ENCODE measurements at places on chromosomes 5 and 9.

- H3K27me3 ChIP-seq = peaks cover 32% of the 10 kb centered on the region
- DNase-seq = no peak
- no peaks in the 10 kb centered on the region for H3K36me3 ChIP-seq
- H3K27ac ChIP-seq = no peak overlapping the region
- H3K4me3 ChIP-seq = no peak overlapping the region
Measured at GRCh38 chr5:3201121-3201520, 394.5 kb upstream of the IRX1 start.

DNA sequence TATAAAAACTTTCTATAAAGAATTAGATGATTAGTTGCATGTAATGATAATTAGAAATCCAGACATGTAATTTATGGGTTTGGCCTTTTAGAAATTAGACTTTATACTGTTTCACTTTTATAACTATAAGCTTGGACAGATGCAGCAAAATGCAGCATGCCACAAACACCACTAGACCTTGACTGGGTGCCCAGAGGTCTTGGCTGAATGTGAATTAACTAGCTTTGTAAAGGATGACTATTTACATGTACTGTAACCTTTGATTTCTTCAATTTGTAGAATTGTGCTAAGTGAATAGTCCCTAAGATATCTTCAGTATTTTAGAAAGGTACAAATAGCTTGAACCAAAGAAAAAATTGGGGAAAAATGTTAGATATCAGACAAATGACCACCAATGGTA lies 2168.1 kb downstream of the MAT2B start:
- H3K27ac ChIP-seq = no peak overlapping the region
- H3K36me3 ChIP-seq = no peaks in the 10 kb centered on the region
- no peaks in the 10 kb centered on the region for H3K4me1 ChIP-seq
- no peak overlapping the region for H3K4me3 ChIP-seq
- no peaks in the 10 kb centered on the region for H3K27me3 ChIP-seq
- peak; percentile 1 for DNase-seq

- no peaks in the 10 kb centered on the region for H3K36me3 ChIP-seq
- peak overlapping the region; percentile 79 for H3K4me3 ChIP-seq
- no peaks in the 10 kb centered on the region for H3K27me3 ChIP-seq
- H3K27ac ChIP-seq = peak overlapping the region; percentile 46
Measured at GRCh38 chr9:123929177-123929869, 603 bp downstream of the DENND1A start.

DNA sequence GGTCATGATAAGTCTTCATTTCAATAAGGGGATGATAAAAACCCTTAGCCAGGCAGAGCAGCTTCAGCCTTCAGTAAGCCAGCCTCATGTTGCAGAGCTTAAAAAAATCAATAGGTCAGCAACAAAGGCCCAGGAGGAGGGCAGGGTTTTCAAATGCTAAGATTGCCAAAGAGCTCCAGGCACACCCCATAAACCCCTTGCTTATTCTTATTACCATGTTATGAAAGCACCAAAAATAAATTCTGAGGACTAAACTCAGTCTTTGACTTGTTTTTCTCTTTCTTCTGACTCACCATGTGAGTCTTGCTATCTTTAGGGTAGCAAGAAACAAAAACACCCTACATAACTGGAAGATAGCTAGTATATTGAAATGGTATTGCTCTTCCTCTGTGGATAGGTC lies 317.1 kb downstream of the KCTD16 start:
- no peaks in the 10 kb centered on the region for H3K4me1 ChIP-seq
- DNase-seq = no peak
- no peak overlapping the region for H3K27ac ChIP-seq
- no peaks in the 10 kb centered on the region for H3K36me3 ChIP-seq

- H3K27ac ChIP-seq = no peak overlapping the region
- DNase-seq = no peak
- H3K36me3 ChIP-seq = peaks cover 8% of the 10 kb centered on the region
- no peaks in the 10 kb centered on the region for H3K27me3 ChIP-seq
- no peak overlapping the region for H3K4me3 ChIP-seq
Measured at GRCh38 chr9:134816264-134816663, 64.3 kb upstream of the FCN2 start.

DNA sequence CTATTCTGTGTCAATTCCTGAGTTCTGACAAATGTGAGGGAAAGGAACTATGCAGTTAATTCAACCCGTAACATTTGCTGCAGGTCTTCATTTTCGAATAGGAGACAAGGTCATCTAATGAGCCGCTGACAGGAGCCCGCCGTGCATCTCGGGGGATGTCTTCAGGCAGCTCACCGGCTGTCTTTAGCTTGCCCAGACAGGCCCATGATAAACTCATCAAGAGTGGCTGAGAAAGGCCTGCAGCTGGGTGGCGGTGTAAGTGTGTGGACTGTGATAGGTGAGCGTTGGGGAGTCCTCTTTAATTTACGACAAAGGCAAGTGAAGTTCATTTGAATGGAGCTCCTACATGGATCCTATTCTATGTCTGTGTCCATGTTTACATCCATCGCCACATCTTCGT lies 190.5 kb downstream of the ADCY2 start:
- H3K4me3 ChIP-seq = no peak overlapping the region
- no peaks in the 10 kb centered on the region for H3K36me3 ChIP-seq
- no peak for DNase-seq
- H3K27ac ChIP-seq = no peak overlapping the region

DNA sequence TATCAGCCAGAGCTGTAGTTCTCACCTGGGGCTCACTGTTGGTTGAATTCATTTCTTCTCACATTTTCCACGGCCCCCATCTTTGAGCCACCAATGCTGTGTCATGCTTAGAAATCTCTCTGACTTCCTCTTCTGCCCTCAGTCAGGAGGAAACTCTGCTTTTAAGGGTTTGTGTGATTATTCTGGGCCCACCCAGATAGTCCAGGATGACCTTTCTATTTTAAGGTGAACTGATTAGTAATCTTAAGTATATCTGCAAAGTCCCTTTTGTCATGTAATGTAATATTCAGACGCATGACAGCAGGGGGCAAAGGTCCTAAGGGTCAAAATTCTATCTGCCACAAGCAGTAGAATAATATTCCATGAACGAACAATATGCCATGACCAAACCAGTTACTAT lies 88.4 kb downstream of the AK8 start:
- H3K4me1 ChIP-seq = no peaks in the 10 kb centered on the region
- H3K36me3 ChIP-seq = no peaks in the 10 kb centered on the region
- no peak for DNase-seq

GRCh38 chr5:131749723-131750470 lies 46.9 kb downstream of the FNIP1 start:
- H3K36me3 ChIP-seq = no peaks in the 10 kb centered on the region
- no peaks in the 10 kb centered on the region for H3K27me3 ChIP-seq
- H3K27ac ChIP-seq = no peak overlapping the region
- no peak overlapping the region for H3K4me3 ChIP-seq
- DNase-seq = no peak

DNA sequence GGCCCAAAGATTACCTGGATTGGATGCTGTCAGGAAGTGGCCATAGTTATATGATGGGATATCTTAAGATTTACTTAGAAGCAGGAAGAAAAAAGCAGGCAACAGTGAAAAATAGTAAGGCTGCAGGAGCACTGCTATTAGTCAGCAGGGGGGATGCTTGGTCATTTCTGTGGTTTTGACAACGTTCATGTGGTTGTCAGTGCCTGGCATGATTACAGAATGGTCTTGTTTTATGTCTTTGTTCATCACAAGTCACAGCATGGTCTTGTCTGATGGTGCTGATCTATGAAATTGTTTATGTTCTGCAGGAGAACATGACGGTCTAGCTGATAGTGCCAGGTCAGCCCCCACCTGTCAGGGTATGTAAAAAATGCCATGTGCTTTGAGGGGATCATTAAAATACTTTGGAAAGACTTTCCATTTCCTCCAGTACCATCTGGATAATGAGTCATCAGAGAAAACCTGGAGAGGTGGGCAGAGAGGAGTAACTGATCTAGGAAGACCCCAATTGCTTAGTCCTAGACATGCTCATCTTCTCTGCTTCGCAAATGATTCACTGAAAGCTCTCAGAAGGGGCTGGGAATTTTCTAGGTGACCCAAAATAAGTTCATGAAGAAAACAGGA lies 48.5 kb downstream of the PLGRKT start:
- no peaks in the 10 kb centered on the region for H3K36me3 ChIP-seq
- no peaks in the 10 kb centered on the region for H3K4me1 ChIP-seq
- no peaks in the 10 kb centered on the region for H3K27me3 ChIP-seq
- DNase-seq = no peak

DNA sequence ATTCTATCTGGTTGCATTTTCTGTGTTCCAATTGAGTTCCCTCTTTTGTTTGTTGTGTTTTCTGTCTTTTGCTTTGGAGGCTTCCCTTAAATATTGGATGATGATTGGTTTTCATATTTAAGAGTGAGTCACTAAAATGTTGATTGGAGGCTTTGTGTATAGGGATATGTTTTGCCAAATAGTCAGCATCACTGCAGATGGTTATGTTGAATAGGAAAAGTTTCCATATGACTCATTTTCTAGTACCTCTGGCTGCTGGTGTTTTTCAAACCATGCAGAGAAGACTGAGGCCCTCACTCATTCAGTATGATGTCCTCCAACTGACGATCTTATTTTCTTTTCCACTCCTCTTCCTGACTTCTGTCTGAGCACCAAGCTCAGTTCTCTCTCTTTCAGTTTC lies 1290.0 kb downstream of the EFNA5 start:
- DNase-seq = no peak
- H3K4me3 ChIP-seq = no peak overlapping the region
- no peaks in the 10 kb centered on the region for H3K27me3 ChIP-seq
- no peak overlapping the region for H3K27ac ChIP-seq
- H3K36me3 ChIP-seq = no peaks in the 10 kb centered on the region

GRCh38 chr9:128757602-128758001 lies 14.1 kb downstream of the ZER1 start:
- H3K4me1 ChIP-seq = no peaks in the 10 kb centered on the region
- no peak overlapping the region for H3K27ac ChIP-seq
- H3K27me3 ChIP-seq = no peaks in the 10 kb centered on the region
- no peak overlapping the region for H3K4me3 ChIP-seq

DNA sequence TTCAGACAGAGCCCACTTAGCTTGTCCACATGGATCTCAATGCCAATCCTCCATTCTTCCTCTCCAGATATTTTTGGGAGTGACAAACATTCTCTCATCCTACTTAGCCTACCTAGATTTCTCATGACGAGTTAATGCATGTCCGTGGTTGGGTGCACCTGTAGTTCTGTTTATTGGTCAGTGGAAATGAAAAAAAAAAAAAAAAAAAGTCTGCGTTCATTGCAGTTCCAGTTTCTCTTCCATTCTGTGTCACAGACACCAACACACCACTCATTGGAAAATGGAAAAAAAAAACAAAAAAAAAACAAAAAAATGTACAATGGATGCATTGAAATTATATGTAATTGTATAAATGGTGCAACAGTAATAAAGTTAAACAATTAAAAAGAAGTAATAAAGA lies 59.0 kb downstream of the BASP1 start:
- no peaks in the 10 kb centered on the region for H3K27me3 ChIP-seq
- no peak overlapping the region for H3K4me3 ChIP-seq
- H3K27ac ChIP-seq = no peak overlapping the region
- H3K4me1 ChIP-seq = no peaks in the 10 kb centered on the region
- no peak for DNase-seq
- H3K36me3 ChIP-seq = peaks cover 13% of the 10 kb centered on the region

DNA sequence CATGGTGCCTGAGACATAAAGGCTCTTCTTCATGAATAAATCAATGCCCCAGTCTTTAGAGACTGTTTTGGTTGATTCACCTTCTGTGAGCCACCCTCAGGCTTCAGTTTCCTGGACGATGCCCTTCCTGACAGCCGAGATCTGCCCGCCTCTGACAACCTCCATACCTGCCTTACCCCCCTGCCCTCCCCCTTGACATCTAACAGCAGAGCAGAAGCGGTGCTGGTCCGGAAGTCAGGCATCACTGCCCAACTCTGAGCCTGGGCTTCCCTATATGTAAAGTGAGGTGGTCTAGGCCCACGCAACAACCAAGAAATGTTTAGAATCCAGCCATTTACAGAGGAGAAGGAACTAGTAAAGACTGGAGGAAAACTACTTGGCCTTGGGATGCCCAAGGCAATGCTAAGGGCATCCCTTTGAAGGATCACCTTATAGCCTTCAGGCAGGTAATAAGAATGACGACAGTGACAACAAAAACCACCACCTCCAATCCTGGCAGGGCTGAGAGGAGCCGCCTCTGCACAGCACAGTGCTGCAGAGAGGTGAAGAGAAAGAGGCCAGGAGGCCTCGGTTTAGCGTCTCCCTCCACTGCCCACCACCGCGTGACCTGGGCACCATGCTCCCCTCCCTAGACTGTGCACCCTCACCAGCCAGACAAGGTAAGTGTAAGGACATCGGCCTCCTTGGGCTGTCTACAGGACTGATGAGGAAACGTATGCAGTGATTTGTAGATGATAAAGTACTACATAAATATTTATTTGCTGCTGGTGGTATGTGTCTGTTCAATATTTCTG lies 35.3 kb upstream of the GABBR2 start:
- no peaks in the 10 kb centered on the region for H3K27me3 ChIP-seq
- H3K4me1 ChIP-seq = no peaks in the 10 kb centered on the region
- no peak overlapping the region for H3K27ac ChIP-seq
- H3K4me3 ChIP-seq = no peak overlapping the region

- no peaks in the 10 kb centered on the region for H3K27me3 ChIP-seq
- H3K4me3 ChIP-seq = no peak overlapping the region
- peaks cover 7% of the 10 kb centered on the region for H3K36me3 ChIP-seq
- no peaks in the 10 kb centered on the region for H3K4me1 ChIP-seq
- no peak overlapping the region for H3K27ac ChIP-seq
Measured at GRCh38 chr9:91753711-91754110, 196.3 kb downstream of the ROR2 start.

GRCh38 chr9:26786564-26786963 lies 106.0 kb downstream of the CAAP1 start:
- no peak for DNase-seq
- H3K4me3 ChIP-seq = no peak overlapping the region
- H3K4me1 ChIP-seq = no peaks in the 10 kb centered on the region
- no peaks in the 10 kb centered on the region for H3K27me3 ChIP-seq

- no peak for DNase-seq
- H3K27ac ChIP-seq = no peak overlapping the region
- H3K27me3 ChIP-seq = no peaks in the 10 kb centered on the region
- H3K4me3 ChIP-seq = no peak overlapping the region
- H3K36me3 ChIP-seq = no peaks in the 10 kb centered on the region
Measured at GRCh38 chr5:38734353-38734752, 111.5 kb upstream of the OSMR start.

DNA sequence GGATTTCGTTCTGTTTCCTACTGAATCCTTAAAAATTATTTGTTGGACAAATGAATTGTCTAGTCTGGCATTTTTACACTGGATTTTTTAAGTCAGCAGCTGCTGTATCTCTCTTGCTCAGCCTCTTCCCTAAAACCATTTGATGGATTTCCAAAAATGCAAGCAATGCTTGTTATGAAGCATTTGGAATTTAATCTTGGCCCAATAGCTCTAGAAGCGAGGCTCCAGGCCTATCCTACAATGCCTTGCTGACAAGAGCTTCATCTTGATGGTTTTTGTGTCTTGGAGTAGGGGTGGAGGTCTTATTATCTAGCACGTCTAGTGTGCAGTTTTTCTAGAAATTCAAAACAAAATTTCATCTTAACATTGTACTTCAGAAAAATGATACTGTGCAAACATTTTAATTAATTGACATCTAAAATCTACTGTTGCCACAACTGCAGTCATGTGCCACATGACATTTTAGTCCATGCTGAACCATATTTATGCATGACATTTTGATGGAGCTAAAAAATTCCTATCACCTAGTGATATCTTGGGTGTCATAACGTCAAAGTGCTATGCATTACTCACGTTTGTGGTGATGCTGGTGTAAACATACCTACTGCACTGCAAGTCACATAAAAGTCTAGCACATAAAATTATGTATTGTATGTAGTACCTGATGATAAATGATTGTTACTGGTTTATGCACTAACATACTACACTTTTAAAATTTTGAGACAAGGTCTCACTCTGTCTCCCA lies 5.9 kb upstream of the RAD23B start:
- no peak overlapping the region for H3K27ac ChIP-seq
- H3K4me3 ChIP-seq = no peak overlapping the region
